ENCODE measurements at places on chromosomes 16 and 17.

DNA sequence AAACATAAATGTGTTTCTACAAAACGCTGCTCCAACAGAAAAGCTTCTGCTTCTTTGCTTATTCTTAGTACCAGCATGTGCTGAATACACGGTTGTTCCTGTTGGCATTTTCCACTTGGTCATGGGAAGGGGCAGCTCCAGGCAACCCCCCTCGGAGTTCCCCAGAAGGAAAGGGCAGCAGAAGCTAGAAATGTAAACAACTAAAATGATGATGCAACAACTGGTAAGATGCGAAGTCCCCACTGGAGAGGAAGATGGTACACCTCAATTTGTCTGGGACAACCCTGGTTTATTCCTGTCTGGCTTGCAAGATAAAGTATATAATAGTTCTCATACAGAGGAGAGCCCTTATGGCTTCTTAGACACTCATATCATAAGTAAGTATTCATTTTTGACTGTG is 9.2 kb upstream of the CCL13 start:
- DNase-seq = no peak

DNA sequence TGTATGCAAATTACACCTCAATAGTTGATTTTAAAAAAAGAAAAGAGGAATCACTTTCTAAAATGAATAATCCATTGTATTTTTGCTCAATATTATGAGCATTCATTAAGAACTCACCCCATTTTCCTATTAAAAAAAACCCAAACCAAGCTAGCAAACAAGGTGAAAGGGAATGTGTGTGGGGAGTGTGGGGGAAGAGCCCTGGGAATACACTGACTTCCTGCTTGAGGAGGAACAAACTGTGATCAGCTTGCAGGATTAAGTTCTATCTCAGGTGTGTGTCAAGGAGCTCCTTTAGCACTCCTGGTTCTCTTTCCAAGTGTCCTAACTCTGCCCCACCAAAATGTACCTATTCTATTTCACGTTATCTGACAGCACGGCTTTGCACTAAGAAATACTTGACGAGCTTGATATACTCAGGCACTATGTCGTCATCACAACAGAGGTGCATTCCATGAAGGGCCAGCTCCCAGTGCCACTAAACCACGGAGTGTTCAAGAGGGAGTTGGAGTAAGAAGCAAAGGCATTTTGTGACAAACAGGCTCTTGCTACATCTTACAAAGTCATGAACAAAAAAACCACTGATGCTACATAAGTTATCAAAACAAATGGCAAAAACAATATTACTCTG is 73.2 kb downstream of the MYH10 start:
- DNase-seq = no peak

DNA sequence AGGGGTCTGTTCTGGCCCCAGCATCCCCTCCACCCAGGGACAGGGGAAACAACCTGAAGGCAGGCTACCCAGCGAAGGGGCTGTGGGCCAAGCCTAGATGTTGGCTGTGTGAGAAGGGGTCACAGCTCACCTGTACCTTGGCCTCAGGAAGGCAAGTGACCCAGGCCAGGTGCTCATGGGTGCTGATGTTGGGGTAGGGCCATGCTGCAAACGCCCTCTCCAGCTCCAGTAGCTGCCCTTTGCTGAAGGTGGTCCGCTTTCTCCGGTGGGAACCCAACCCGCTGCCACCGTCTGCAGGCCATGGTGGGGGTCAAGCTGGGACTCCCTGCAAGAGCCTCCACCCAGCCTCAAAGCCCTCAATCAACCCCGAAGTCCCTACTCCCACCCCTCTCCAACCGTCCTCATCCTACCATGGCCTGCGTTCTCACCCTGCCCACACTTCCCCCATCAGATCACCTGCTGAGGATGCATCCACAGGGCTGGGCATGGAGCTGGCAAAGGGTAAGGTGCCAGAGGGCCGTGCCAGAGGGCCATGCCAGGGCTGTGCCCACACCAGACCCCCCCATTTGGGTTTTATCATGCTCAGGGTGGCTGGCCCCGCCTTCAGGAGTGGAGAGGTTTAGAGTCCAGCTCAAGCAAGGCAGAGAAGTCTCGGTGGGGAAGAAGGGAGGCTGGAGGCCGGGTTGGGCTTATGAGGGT is at the start of gene SEBOX:
Gene SEBOX, minus strand, starts transcription at position 535 of the 699 bp plus-strand sequence. Its CDS starts 48 bp downstream, at position 487.
- DNase-seq = no peak

- peak; percentile 23 for DNase-seq
Measured at GRCh38 chr17:58969156-58969555, 137.5 kb downstream of the TRIM37 start.

- DNase-seq = no peak
Measured at GRCh38 chr17:3888343-3889171, 4.3 kb downstream of the CAMKK1 start.

GRCh38 chr17:57536289-57536688 is 208.8 kb downstream of the CCDC182 start:
- DNase-seq = no peak

DNA sequence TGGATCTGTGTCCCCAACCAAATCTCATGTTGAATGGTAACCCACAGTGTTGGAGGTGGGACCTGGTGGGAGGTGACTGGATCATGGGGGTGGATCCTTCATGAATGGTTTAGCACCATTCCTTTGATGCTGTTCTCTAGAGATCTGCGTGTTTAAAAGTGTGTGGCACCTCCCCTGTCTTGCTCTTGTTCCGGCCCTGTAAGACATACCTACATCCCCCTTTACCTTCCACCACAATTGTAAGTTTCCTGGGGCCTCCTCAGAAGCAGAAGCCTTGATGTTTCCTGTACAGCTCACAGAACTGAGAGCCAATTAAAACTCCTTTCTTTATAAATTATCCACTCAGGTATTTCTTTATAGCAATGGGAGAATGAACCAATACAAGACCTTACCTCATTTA is 257.7 kb downstream of the XYLT1 start:
- DNase-seq = no peak

- peak; percentile 84 for DNase-seq
Measured at GRCh38 chr16:70692873-70693671, 7.2 kb upstream of the MTSS2 start.

- no peak for DNase-seq
Measured at GRCh38 chr17:37368577-37368976, 7.2 kb upstream of the C17orf78 start.

DNA sequence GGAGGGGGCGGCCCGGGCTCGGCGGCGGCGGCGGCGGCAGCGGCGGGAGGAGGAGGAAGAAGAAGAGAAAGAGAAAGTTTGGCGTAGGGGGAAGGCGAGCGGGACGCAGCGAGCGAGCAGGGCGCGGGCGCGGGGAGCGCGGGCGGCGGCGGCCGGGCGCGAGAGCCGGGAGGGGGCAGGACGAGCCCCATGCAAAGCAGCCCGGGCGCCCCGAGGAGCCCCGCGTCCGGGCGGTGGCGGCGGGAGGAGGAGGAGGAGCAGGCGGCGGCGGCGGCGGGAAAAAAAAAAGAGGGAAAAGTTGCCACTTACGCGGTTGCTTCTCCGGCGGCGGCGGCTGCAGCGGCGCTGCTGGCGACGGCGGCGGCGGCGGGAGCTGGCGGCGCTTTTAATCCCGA is 10.3 kb upstream of the ZFHX3 start:
- no peak for DNase-seq

- DNase-seq = no peak
Measured at GRCh38 chr17:82495844-82496528, 23.5 kb upstream of the FOXK2 start.

GRCh38 chr17:77530591-77530990 is 389.8 kb downstream of the SEC14L1 start:
- DNase-seq = no peak

DNA sequence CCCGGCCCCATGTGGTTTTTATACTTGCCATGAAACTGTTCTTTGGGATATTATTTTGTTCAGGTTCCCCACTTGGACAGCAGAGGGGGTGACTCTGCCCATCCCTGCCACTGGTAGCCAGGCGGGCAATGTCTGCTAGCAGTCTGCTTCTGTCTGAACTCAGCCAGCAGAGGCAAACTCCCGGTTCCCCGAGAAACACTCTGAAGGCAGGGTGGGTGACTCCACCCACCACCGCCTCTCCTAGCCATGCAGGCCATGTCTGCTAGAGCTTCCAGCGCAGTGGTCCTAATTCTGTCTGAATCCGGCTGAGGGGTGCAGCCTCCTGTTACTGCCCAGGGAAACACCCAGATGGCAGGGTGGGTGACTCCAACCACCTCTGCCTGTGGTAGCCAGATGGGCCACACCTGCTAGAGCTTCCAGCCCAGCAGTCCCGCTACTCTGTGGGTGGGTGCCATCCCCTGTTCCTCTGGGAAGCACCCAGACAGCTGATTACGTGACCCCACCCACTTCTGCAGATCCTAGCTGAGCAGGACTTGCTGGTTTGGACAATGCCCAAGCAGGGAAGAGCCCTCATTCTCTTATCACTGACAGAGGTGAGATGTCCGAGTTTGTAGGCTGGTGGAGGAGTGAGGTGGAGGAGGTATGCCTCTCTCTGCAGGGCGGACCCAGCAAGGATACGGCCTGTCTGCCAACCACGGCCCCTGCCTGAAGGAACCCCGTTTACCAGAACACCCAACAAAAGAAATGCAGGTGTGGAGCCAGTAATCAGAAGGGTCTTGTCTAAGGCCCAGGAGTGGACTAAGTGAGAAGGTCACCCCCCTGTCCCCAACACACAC is 22.4 kb downstream of the NLRP1 start:
- DNase-seq = no peak

DNA sequence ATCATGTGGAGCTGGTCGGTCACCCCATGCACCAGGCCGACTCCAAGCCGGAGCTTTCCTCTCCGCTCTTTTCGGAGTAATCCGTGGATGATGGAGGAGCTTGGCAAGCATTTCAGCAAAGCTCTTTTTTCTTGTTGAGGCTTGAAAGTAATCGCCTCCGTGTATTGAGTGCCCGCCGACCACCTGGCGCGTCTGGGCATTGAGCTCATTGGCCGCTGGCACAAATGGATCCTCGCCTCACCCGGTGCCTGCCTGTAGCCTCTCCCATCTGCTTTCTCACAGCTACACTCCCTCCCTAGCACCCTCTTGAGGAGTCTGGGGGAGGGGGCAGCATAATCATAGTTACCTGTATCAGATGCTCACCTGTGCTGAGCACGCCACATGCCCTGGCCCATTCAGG is 148.9 kb downstream of the CMIP start:
- DNase-seq = no peak

DNA sequence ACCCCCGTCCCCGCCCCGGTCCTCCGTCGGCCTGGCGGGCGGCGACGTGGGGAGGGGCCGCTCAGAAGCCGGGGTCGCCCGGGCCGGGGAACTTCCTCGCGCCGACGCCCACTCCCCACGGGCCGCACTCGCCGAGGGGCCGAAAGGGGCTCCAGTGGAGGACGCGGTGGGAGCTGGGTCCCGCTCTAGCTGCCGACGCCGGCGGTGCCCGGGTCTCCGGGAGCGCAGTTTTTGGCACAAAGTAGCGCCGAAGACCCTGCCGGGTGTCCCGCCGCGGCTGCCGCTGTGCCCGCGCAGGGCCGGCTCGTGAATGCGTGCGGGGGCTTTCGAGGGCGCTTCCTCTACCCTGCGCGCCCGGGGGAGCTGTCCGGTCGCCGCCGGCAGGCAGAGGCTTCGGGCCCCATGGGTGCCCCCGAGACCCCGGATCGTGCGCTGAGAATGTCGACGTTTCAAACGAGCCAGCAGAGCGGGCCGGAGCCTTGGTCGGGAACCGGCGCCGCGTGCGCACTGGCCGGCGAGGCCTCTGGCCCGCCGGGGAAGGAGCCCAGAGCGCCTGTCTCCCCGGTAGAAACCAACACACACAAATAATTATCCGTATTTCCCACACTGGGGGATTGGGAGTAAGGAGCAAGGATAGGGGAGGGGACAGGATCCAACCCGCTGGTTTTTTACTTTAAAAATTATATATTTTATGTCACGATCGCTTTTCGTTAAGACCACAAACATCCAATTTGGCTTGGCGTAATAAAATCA is 46.6 kb upstream of the SLC38A10 start:
- peak; percentile 14 for DNase-seq

GRCh38 chr16:57666353-57667047 is 1.6 kb upstream of the ADGRG3 start:
- no peak for DNase-seq

DNA sequence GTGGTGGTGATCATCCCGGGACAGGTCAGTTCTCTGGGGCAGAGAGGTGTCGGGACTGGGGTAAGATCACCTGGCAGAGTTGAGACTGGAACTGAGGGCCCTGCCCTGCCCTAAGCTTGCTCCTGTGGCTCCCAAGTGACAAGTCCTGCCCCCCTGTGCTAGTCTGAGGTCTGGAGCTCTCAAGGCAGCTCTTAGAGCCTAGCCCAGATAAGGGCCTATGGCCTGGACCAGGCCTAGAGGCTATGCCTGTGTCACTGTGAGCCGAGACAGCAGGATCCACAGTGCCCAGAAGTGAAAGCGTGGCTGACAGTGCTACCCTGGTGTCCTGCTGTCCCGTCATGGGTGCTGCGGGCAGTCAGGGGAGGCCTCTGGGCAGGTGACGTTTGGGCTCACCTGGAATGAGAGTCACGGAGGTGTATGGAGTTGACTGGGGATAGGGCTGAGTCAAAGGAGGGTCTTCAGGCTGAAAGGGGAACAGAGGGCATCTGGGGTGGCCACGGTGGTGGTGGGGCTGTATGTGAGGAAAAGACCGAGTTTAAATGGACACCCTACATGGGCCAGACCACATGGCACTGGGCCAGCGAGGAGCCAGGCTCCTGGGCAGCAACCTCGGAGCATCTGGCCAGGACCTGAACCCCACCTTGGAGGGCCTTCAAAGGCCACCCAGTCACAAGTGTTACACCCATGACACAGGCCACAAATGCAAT is 5.5 kb downstream of the NATD1 start:
- DNase-seq = no peak

DNA sequence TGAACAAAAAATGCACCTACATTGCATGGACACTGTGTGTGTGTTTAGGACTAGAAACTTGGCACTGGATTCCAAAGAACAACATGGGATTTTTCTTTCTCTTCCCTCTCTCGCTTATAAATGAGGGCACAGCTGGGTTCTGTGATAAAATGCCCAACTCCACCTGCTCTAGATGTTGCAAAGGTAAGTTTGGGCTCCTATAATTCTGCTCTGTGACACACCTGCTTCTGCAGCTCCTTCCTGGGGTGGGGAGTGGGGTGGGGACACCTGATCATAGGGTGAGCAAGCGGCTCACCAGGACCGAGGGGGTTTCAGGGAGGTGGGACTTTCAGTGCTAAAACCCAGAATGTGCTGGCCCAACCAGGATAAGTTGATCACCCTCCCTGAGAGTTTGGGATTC is 104.3 kb downstream of the AXIN2 start:
- DNase-seq = no peak

- DNase-seq = no peak
Measured at GRCh38 chr17:7323731-7324437, 5.3 kb downstream of the NEURL4 start.

DNA sequence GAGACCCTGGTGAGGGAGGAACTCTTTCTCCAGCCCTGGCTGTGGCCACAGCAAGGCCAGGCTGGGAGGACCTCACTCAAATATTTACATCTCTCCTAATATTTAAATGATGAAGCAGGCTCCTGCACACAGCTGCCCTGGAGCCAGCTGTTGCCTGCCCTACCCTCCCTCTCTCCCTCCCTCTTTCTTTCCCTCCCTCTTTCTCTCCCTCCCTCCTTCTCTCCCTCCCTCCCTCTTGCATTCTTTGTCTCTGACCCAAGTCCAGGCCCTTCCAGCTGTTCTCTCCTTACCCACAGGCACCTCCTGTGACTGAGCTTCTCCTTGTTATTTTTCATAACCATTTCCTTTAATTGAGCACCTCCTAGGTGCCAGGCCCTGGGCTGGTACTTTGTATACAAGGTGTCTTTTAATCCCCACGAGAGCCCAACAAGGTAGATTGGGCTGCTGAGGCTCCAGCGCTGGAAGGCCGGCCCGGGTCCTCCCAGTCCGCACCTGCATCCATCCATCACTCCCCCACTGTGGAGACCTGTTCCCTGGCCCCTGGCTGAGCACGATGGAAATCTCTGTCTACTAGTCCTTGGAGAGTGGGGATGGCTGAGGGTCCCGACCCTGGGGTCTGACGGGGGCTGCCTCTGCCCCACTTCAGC is 242.3 kb downstream of the SEC14L1 start:
- DNase-seq = no peak

GRCh38 chr16:58047557-58048348 is 22.2 kb downstream of the MMP15 start:
- DNase-seq = no peak
